ENCODE measurements at places on chromosomes 3 and 15.

- peak; percentile 21 for DNase-seq
These were observed 229.2 kb downstream of the MFSD1 start for GRCh38 chr3:159030886-159031679.

DNA sequence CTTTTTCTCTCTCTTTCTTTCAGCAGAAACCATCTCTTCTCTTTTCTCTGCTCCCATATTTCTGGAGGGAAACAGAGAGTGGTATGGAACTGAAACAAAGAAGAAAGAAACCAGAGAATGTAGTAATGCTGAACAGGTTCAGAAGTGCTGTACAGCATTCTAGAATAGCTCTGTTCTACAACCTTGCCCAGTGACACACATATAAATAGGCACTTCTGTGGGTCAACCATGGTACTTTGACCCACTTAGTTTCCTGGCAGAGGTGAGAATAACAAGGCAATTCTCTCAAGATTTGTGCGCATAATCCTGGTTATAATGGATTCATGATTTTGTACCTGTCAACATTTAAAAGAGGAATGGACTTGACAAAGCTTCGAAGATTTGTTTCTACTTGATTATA is 12.3 kb downstream of the CFAP91 start:
- DNase-seq, result no peak

DNA sequence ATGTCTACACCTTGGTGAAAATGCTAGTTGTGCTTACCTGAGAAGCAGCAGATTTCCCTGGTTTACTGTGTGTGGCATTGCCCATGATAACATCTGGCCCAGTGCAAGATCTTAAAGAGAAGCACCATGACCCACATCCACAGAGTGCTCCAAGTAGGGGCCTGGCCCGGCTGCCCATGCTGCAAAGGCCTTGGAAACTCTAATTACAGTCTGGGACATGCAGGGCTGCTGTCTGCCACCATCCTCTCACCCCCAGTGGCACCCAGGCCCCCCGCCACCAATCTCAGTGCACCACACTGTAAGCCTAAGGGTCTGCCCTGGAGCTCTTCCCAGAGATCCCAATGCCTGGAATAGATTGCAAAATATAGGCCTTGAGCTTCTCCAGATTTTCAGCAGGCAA is 132.6 kb downstream of the CHDH start:
- no peak for DNase-seq

GRCh38 chr3:126147147-126147931 is 33.0 kb downstream of the ALDH1L1 start:
- DNase-seq, result no peak

GRCh38 chr3:171770689-171771620 is 39.3 kb downstream of the PLD1 start:
- peak; percentile 96 for DNase-seq

DNA sequence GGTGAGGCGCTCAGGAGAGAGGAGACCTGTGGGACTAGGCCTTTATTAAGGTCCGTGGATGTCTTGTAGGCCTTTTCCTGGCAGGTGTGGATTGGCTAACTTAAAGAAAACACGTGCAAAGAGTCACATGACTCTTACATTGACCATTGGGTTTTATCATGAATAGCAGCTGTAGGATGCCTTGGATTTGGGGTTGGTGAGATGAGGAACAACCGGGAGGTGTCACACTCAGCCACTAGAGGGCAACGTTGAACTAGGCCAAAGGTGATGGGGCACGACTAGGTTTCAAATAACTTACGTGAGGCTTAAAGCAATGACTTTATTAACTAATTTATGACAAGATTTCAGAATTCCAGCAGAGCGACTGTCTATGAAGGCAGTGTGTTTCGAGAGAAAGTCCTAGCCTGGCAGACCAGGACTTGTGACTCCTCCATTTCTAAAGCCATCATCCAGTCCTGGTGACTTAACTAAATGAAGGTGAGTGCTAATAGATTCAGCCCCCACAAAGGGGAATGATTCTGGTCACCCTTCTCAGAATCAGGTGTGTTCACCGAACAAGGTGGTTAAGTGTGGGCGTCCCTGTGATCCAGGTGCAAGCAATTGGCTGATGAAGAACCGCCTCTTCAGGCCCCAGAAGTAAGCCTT is 345.6 kb downstream of the MCTP2 start:
- peak; percentile 48 for DNase-seq

GRCh38 chr3:129045675-129046036 is 14.9 kb upstream of the GP9 start:
- DNase-seq, result no peak

DNA sequence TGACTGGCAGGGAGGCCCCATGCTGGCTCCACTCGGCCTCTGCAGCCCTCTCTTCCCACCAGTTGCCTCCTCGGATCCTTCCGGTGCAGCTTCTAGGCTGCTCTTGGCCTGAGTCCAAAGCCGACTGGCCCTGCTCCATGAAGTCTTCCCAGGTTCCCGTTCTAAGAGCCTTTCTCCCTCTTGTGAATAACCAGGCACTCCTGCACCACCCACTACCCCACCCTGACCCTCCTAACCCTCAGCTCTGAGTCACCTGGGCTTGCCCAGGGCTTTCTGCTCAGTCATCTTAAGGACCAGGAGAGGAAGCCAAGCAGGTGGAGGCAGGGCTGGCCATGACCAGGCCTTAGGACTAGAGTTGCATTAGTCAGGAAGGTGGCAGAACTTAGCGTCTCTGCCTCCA is 28.1 kb upstream of the CNBP start:
- peak; percentile 55 for DNase-seq

- no peak for DNase-seq
These were observed 146.9 kb downstream of the KCNH8 start for GRCh38 chr3:19295208-19295607.

- DNase-seq, result no peak
These were observed 108.5 kb downstream of the SYNPR start for GRCh38 chr3:63386568-63386967.

GRCh38 chr15:87902772-87903426 is 353.6 kb downstream of the NTRK3 start:
- DNase-seq, result no peak

DNA sequence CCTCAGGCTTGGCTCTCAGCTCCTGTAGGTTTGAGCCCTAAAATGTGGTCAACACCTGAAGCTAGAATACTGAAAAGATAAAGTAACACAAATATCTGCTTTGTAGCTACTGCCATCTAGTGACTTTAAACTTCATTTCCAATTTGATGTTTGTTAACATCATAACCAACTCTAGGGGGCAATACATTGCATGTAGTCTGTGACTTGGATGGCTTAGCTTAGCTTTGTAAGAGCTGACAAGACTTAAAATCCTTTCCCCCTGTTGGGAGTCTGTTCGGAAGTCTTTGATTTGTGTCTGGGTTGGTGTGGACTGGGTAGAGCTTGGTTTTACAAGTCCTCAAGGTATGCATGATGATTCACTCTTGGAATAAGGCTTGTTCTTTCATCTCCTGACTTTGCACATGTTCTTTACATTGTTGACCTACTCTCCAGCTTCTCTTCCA is 51.7 kb downstream of the SCN11A start:
- DNase-seq, result peak; percentile 33
